IMR-90 (cell line): ENCODE measurements at places on chromosomes 6 and 20. TPM values are rescaled to one million over a fixed set of nuclear protein-coding genes. Genes with fewer than 3 reads are reported as not detected.

- no peak for DNase-seq
These were observed 1234.7 kb upstream of the GJE1 start for GRCh38 chr6:140897804-140898573.

GRCh38 chr6:142275236-142276006, 26.4 kb upstream of the ADGRG6 start:
- peak; percentile 73 for DNase-seq

DNA sequence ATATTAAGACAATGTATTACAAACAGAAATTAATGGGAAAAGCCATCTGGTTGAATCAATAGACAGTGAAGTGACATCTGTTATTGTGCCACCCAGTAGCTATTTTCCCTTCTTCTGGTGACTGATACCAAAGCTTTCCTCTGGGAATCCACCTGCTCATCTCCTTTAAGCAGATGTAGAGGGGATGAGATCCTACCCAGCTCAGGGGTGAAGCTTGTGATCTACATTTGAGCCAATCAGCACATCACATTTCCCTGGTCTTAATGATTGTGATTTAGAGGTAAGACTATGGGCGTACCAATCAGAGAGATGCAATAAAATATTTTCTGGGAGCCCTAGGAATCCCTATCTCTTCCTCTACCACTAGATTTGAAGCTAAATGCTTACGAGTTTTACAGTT, 782.9 kb downstream of the PTPRT start:
- DNase-seq, result no peak

DNA sequence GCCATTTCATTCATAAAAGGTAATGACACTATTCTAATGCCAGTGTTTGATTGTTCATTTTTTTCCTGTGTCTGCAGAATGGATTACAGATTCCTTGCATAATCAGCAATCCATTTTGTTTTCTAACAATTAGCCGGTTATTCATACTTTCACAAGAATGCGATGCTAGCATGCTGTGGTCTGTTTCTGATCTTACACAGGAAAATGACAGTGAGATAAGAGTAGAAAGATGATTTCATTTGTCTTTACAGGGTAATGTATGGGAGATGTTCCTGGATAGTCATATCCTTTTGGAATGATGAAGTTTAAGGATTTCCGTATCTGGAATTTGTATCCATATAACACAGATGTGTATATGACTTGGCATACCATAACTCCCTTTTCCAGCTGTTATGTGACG, 207.3 kb downstream of the FARS2 start:
- DNase-seq, result no peak

The NFYA gene
- total RNA-seq, result 21.9 and 28.5 TPM in 2 replicates

The GUCA1A gene
- under 0.01 and 0.18 TPM in 2 replicates for total RNA-seq

The BFSP1 gene
- 1.9 and 2.0 TPM in 2 replicates for total RNA-seq

GRCh38 chr6:16494793-16495192, 256.4 kb downstream of the GMPR start:
- peak; percentile 31 for DNase-seq

The GSTA1 gene
- 0.18 and 0.28 TPM in 2 replicates for total RNA-seq

DNA sequence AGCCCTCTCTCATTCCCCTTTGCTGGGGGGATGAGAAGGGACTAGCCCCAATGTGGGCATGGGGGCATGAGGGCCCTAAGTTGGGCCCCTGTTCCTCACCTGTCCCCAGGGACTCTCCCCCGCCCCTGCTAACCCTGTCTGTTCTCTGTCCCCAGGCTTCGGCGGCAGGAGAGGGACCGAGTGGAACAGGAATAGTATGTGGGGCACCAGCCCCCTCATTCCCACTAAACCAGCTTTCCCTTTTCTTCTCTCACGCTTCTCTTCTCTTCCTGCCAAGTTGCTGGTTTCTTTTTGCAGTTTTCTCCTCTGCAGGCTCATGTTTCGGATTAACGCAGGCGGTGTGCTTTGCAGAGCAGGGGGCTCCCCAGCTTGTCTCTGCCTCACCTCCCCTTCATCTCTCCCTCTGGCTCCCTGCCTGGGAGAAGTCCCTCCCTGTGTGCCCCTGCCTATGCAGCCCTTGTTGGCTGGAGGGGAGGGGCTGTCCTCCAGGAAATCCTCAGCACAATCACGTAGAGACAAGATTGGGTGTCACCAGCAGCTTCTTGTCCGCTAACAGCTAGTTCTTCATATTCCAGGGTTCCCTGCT, 7.9 kb downstream of the TMEM63B start:
- DNase-seq, result no peak

DNA sequence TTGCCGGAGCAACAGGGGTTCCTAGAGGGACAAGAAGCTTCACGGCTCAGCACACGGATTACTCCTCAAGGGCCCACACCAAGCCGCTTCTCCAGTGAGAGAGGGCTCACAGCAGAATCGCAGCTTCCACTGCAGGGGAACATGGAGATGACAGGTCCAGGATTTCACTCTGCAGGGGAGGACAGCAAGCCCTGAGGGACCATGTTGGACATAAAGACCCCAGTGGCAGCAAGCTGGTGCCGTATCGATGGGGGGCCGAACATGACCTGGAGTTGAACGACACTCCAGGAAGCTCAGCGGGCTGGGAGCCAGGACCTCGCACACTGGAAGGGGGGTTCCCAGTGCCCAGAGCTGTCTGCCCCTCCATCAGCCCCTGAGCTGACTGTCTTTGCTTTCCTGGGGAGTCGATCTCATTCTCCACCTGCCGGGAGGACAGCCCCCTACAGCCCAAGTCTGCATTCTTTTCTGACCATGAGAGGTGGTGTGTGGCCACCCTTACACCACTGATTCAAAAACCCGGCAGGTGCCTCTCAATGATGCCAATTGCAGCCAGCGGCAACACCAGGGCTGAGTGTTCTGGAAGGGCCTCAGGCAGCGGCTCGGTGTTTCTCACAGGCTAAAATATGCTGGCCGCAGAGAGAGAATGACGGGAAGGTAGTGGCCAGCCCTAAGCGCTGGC, 194.5 kb upstream of the CDH4 start:
- no peak for DNase-seq

- DNase-seq, result no peak
These were observed 506.3 kb upstream of the IMPG1 start for GRCh38 chr6:76578746-76579145.

The DUSP15 gene
- total RNA-seq, result not detected in 2 replicates

DNA sequence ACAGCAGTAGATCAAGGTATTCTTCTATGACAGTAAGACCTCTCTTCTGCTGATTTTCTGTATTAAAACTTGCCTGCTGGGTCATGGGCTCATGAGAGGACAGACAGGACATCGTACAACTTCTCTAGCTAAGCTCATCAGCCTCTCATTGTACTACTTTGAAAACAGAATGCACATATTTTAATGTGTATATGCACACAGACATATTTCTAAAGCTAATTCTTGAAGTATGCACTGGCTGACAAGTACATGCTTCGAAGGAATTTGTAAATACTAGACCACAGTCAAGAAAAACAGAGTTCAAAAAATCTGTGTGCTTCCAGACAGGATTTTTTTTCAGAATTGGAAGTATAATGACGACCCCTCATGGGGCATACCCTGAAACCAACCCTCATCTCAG, 81.7 kb upstream of the CD83 start:
- peak; percentile 28 for DNase-seq

The TRIM15 gene
- total RNA-seq, result not detected in 2 replicates

DNA sequence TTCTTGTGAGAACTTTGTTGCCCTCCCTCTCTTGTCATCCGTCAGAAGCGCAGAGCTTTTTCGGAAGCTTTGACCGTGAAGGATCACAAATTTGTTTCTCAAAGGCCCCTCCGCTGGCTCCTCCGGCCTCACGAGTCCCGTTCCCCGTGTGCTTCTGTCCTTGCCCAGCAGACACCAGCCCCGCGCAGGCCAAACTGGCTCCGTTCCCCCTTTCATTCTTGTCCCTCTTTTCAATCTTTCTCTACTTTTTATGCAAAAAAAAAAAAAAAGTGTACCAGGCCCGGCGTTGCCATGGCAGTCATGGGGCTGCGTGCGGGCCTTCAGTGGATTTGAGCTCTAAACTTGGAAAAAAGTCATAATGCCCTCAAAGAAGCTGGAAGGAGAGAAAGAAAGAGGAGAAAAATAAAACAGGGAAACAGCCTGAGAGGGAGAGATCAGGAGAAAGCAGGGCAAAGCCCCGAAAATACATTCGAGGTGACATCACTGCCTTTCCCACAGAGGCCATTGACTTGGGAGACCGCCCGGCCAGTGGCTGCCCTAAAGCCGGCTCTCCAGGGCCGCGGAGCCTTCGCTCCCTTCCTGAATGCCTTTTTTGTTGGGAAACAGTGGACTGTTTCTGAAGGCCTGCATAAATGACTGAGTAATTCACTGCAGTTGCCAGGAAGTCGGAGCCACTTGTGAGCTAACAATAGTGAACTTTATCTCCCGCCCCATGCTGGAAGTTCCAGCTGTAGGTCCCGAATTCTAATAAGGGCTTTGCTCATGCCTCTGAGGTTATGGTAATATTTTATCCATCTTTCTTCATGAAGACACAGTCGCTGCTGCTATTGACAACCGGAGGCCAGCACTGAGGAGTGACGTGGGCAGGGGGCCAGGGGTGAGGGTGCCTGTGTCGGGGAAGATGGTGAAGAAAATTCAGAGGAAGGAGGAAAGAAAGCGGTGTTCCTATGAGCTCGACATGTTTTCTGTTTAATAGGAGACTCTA, 670.9 kb downstream of the QKI start:
- no peak for DNase-seq
